Kidney capillary endothelial cell (primary cell): ENCODE measurements at places on chromosomes 12 and 14.
A peak's percentile ranks its signal among the peaks of the same experiment; 100 is the strongest.

DNA sequence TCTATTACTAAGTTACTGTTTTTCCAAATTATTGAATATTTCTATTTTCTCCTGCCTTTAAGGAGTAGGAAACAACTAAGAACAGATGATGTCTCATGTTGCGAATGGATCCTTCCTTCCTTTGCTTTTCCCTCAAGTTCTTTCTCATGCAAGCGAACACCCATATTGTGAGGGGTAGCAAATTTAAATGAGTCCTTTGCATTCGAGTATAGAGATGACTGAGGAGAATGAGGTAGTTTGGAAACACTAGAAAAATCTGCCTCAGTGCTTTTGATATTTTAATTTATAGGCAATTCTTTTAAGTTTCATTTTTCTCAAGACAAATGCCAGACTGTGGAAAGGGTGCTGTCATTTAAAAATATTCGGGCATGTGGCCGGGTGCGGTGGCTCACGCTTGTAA, 56.1 kb downstream of the TRAF3 start:
- DNase-seq = no peak

GRCh38 chr12:105363890-105364289, 33.4 kb downstream of the C12orf75 start:
- DNase-seq = no peak

- peak; percentile 60 for DNase-seq
These were observed 12.9 kb downstream of the NCOR2 start for GRCh38 chr12:124554429-124555029.

GRCh38 chr14:50318031-50318626, 6.0 kb downstream of the DMAC2L start:
- DNase-seq = peak; percentile 53

DNA sequence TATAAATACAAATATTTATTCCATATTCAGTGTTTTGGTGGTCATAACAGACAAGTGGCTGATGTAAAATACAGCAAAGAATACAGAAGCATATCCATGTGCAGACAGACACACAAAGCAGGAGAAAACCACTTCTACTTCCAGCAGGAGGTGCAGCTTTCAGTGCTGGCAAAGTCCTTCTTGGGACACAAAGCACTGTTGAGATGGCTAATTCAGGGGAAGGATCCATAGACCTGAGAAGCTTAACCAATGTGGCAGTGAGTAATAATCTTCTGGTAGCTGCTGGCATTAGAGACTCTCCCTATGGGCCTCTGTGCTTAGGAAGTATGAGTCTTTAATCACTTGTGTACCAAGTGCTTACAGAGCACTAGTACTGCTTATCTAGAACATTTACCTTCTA, 26.8 kb downstream of the AMN1 start:
- DNase-seq = no peak

DNA sequence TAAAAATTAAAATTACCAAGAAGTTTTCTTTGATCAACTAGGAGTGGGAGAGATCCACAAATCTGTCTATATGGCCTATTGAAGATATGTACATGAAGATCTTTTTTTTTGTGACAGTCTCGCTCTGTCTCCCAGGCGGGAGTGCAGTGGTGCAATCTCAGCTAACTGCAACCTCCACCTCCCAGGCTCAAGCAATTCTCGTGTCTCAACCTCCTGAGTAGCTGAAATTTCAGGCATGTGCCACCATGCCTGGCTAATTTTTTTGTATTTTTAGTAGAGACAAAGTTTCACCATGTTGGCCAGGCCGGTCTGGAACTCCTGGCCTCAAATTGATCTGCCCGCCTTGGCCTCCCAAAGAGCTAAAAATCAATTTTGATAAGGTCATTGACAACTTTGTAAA, 4.6 kb upstream of the NFATC4 start:
- no peak for DNase-seq

- no peak for DNase-seq
These were observed 225.5 kb downstream of the CCDC91 start for GRCh38 chr12:28415755-28416154.

DNA sequence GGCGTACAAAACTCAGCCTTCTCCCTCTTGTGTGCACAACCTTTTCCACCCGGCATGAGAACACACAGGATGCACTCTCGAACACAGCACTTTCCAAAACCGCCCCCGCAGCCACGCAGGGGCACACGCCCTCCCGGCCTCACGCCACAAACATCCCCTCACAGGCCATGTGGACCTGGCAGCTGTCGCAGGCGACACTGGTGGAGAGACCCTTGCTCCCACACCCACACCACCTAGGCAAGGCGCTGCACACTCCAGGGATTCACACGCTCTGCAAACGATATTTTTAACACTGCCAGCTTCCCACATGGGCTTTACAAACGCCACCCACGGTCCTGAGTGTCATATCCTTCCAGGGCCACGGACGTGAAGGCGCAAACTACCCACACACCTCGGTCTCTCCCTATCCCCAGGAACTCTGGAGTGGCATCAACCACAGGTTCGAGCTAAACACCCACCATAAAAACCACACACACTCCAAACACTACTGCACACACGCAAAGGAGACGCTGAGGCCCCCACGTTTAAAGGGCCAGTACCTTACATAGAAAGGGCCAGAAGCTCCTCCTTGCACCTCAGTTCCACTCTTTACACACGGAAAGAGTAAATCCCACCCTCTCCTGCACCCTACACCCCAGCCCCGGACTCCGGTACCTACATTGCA, 12.4 kb upstream of the ITGB7 start:
- no peak for DNase-seq

DNA sequence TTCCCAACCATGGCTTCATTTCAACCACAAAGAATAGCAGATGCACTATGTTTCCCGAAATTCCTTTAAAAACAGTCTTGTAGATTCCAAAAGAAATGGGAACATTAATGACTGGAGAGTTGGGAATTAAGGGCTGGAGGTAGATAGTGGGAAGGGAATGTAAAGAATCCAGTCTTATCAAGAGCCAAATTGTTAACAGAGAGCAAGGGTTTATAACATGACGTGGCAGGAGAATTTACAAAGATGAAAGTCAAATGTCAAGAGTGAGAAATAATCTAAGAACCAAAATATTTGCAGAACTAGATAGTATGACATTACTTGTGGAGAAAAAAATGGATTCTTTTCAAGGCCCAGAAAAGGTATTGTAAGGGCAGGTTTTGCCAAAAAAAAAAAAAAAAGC, 200.9 kb downstream of the GRIN2B start:
- DNase-seq = no peak

- peak; percentile 96 for DNase-seq
These were observed 149.7 kb upstream of the ARHGAP5 start for GRCh38 chr14:31927348-31927832.

GRCh38 chr12:49089821-49090773, 4.5 kb downstream of the DHH start:
- DNase-seq = no peak

DNA sequence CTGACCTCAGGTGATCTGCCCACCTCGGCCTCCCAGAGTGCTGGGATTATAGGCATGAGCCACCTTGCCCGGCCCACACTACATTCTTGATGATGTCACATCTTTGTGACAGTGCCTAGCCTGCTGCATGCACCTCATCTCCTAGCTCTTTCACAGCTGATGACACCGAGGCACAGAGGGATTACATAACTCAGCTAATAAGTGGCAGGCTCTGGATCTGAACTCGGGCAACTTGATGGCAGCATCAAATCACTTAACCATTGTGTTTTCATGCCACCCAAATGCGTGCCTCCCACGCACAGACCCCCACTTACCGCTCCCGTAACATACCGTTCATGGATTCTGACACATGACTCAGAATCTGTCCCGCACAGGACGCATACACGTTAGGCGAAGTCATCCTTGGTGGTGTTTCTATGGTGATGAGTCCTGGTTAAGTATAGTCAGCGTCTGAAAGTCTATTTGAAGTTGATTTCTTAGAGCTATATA, 7.4 kb downstream of the TMEM120B start:
- DNase-seq = peak; percentile 63

DNA sequence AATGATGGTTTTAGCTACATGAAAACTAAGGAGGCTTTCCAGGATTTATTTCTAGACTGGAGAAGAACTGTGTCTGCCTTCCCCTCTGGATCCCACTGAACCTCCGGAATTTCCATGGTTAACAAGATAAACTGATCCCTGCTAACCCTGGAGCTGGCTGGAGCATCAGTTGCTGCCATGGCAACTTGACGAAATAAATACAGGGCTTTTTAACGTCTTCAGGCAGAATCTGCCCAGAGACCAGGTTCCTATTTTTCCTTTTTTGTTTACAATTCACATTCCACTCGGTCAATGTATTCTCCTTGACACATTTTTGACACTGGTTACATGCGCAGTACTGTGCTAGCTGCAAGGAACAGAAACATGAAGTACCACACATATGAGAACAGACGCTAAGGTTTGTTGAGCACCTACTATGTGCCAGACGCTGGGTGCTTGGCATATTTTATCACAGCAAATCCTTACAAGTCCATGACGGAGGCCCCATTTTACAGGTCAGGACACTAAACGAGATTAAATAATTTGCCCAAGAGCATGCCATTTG, 1.7 kb downstream of the C14orf132 start:
- DNase-seq = no peak

DNA sequence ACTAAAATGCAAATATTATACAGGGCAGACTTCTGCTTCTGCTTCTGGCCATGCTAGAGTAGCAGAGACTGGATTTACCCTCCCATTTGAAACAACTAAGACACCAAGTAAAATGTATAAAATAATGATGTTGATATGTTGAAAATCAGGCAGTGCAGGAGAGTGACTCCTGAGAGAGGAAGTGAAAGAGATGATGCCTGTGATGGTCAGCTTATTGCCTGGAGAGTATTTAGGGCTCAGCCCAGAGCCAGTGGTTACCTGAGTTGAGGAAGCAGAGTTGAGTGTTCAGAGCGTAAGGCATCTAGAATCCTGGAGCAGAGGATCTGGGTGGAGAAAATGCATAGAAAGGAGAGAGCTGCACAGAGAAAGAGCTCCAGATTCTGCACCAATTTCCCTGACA, 131.8 kb upstream of the C14orf180 start:
- DNase-seq = no peak

GRCh38 chr14:58275527-58276190, 22.7 kb upstream of the ARID4A start:
- DNase-seq = no peak

GRCh38 chr14:58109744-58110143, 42.3 kb downstream of the ARMH4 start:
- DNase-seq = no peak

DNA sequence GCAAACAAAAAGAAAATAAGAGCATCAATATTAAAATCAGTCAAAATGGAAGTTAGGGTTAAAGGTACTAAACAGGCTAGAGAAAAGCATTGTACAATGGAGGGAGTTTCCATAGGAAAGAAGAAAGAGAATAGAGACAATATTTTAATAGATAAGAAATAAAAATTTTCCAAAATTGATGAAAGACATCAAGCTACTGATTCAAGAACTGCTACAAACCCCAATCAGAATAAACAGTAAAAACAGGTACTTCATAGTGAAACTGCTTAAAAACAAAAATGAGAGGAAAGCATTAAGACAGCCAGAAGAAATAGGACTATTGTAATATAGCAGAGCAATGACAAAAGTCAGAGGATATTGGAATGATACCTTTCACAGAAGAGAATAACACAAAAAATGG, 413.4 kb downstream of the NELL2 start:
- DNase-seq = no peak

DNA sequence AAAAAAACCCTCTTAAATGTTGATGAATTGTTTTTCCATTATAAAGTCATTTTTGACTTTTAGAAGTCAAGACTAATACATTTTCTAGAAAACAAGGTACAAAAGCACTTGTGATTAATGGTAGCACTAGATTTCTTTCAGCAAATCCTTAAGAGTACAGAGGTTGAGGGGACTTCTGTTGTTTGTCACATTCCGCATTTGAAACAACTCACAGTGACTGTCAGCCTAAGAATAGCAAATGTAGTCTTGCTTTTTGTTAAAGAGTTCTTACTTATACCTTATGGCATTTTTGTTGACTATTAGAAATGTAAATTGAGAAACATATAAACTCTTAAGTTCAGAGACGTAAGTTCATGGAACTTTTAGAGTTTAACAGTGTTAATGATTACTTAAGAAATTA, 16.4 kb downstream of the YARS2 start:
- no peak for DNase-seq

DNA sequence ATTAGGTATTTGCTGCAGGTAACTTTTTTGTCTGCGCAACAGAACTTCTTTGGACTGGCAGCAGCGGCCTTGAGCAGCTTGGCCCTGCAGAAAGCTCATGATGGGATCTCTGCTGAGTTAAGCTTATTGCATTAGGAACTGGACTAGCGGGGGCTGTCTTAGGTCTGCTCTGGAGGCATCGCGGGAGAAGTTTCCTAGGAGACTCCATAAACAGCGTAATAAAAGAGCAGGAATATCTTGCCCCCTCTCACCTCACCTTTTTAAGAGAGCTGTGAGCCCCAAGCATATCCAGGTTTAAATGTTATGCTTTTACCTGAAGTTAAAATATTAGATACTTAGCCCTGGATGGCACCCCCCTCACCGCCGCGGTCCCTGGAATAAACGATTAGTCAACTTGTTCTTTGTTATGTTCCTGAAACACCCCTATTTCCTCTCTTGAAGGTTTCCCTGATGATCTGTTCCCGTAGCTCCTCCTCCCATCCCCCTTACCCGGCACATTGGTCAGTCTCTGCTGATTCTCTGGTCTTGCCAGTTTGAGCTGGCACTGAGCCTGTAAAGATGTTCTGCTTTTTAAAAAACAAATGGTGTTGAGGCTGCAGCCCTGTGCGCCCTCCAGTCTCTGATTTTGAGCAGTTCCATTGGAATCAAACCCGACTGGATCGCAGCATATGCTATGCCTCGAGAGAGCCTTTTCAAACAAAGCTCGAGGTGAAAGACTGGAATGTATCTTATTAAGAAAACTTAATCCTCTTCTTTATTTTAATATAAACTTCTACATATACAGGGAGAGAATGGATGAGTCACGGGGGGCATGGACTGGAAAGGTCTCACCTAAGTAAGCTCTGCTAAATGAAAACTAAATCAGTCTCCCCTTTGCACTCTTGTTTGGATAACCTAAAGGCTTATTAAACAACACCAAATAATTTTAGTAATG, 1.9 kb downstream of the MLXIP start:
- no peak for DNase-seq

DNA sequence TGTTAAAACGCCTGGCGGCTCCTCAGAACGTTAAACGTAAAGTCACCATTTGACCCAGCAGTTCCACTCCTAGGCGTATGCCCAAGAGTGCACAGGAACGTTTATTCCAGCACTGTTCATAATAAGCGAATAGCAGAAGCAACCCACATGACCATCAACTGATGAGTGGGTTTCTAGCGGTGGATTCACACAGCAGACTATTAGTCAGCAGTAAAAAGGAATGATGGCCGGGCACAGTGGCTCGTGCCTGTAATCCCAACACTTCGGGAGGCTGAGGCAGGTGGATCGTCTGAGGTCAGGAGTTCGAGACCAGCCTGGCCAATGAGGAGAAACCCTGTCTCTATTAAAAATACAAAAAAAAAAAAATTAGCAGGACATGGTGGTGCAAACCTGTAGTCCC, 22.4 kb upstream of the FBRSL1 start:
- DNase-seq = no peak

DNA sequence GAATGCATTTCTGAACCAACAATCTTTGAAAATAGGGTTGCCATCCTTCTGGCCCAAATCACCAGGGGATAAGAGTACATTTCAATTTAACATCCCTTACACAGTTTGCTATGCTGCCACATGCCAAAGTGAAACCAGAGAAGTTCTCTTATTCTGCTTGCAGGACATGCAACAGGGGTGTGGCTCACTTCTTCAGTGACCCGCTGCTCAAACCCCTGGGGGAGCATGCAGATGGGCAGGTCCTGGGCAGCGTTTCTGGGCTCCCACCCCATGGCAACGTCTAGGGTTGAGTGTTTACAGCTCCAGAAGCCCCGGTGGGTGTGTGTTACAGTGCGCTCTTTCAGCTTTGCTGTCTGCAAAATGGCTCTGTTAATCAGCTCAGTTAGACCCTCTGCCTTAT, 1306.3 kb upstream of the TMEM132C start:
- no peak for DNase-seq

- no peak for DNase-seq
These were observed 13.9 kb upstream of the NR4A1 start for GRCh38 chr12:52037248-52037861.
